Keratinocyte (primary cell): ENCODE measurements at places on chromosomes 11 and 22. TPM values are rescaled to one million over a fixed set of nuclear protein-coding genes. Genes with fewer than 3 reads are reported as not detected.

DNA sequence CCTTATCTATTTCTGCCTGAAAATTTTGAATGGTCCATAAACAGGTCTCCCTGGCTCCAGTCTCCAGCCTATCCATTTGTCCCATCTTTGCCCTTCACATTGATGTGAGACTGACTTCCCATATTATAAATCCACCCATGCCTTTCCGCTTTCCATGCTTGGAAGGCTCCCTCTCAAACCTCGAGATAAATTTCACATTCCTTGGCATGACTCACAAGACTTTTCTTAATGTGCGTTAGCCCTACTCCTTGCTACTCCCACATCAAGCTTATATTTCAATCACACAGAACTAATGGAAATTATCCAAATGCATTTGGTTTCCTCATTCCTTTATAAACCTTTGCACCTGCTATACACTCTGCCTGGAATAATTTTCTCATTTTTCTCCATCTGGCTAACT is 163.7 kb upstream of the NTM start:
- DNase-seq, result no peak

DNA sequence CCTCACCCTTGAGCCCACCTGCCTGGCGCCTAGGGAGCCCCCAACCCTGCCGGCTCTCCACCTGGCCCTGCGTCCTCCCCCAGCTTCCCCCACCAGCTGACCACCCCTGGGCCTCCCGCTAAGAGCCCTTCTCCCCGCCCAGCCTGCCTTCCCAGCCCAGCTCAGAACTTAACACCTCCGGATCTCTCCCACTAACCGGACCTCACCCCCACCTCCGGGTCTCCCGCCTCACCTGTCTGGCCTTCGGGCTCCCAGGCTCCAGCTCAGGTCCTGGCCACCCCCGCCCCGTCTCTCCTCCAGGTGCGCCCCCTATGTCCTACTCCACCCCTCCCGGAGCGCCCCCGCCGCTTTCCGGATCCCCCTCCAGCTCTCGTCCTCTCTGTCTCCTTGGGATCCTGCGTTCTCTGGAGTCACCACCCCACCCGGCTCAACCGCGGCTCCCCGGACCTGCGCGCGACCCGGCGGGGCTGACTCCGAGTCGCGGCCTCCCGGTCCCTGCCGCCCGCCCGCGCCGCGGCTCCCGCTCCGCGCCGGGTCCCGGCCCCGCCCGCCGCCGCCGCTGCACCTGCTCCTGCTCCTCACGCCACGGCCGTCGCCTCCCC is at the start of gene KCNJ11:
KCNJ11 (minus strand) TSS at position 51 of the 602 bp plus-strand sequence. CDS start 568 bp downstream, outside the sequence.
- no peak for DNase-seq

DNA sequence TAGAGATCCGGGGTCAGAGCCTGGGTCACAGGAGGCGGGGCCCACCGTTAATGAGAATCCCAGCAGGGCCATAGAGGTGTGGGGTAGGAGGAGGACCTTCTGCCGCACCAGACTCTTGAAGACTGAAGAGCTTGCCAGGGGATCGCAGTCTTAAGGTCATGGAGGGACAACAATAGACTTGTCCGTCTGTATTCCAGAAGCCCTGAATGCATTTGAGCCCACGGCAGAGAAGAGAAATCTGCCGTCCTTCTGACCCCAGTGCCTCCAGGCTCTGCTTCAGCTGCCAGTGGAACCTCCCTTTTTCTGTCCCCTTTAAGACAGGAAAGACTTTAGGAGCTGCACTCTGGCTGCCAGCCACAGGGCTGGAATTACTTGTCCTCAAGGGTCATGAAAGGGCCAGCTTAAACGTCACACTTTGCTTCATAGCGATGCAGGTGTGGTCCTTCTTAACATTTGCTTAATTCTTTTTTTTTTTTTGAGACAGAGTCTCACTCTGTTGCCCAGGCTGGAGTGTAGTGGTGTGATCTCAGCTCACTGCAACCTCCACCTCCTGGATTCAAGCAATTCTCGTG is 15.5 kb upstream of the ST3GAL4 start:
- DNase-seq, result no peak

DNA sequence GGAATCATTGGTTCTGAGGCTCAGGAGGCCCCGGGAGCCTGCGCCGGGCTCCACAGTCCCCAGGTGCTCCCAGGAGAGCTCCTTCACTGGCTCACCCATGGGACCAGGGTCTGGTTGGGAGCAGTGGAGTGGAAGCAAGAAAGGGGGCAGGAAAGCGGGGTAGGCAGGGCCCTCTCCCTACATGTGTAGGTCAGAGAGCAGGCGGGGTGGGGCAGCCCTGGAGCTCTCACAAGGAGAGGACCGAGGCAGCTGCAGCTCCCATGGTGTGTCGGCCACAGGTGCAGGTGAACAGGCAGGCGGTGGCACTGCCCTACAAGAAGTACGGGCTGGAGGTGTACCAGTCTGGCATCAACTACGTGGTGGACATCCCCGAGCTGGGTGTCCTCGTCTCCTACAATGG is 28.3 kb downstream of the MUC2 start:
- no peak for DNase-seq

DNA sequence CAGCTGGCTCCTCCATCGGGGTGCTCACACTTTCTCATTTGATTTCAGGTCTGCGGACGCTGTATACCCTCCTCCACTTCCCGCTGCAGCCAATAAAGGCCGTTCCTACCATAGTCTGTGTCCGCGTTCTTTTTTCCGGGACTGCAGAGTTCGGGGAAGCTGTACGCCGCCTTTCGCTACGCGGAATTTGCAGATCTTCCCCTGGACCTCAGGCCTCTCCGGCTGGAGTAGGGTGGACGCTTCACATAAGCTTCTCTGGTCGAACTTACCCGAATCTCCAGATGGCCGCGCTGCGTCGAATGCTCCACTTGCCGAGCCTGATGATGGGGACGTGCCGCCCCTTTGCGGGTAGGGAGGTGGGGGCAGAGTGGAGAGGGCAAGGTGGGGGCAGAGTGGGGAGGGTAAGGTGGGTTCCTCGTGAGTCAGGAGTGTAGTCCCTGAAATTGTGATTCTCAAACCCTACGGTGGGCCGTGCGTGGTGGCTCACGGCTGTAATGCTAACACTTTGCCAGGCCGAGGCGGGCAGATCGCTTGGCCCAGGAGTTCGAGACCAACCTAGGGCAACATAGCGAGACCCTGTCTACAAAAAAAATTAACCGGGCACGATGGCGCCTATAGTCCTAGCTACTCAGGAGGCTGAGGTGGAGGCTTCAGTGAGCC is 617 bp downstream of the CSKMT start:
- DNase-seq, result no peak

DNA sequence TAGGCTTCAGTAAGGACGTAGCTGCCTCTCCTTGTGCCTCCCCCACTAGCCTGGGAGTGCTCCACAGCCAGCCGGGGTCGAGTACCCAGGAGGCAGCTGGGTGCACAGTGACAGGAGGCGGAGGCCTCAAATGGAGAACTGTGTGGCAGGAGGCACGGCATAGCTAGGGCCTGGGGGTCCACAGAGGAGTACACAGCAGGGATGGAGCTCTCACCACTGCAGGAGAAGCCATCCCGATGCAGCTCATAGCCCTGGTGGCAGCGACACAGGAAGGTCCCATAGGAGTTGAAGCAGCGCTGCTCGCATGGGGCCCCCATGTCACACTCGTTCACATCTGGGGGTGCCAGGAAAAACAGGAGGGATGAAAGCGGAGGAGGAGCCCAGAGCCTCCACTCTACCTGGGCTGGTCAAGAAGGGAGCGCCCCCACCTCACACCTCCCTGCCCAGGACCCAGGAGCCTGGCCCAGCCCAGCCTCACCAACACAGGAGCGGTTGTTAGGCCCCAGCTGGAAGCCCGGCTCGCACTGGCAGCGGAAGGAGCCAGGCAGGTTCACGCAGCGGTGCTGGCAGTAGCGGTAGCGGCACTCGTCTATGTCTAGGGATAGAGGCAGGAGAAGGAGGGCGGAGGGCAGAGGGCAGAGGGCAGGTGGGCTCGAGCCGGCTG is 2.8 kb downstream of the EFEMP2 start:
- DNase-seq, result no peak

- no peak for DNase-seq
Observed at GRCh38 chr11:57513911-57514537, 1.5 kb downstream of the SLC43A1 start.

- no peak for DNase-seq
Observed at GRCh38 chr22:21568347-21569075, 997 bp downstream of the UBE2L3 start.

GRCh38 chr11:39221550-39222138 is 2237.8 kb downstream of the LRRC4C start:
- DNase-seq, result no peak

DNA sequence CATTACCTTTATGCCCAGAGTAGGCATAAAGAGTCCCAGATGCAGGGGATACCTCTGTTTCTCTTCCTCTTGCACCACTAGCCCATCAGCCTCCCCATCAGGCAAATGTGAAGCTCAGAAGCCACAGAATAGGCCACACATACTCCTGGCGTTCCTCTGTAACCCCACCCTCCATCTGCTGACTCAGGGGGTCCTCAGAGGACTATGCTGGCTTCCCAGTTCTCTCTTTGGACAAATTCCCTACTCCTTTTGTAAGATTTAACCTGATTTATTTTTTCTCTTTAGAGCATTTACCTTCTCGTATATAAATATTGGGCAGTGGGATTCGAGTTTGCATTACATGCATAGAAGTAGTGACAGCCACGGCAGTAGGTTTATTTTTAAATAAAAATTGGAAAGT is 262.3 kb upstream of the CADM1 start:
- no peak for DNase-seq

GRCh38 chr11:113506893-113507292 is 31.7 kb upstream of the DRD2 start:
- no peak for DNase-seq

GRCh38 chr11:121841487-121842191 is 274.4 kb downstream of the BLID start:
- DNase-seq, result no peak

DNA sequence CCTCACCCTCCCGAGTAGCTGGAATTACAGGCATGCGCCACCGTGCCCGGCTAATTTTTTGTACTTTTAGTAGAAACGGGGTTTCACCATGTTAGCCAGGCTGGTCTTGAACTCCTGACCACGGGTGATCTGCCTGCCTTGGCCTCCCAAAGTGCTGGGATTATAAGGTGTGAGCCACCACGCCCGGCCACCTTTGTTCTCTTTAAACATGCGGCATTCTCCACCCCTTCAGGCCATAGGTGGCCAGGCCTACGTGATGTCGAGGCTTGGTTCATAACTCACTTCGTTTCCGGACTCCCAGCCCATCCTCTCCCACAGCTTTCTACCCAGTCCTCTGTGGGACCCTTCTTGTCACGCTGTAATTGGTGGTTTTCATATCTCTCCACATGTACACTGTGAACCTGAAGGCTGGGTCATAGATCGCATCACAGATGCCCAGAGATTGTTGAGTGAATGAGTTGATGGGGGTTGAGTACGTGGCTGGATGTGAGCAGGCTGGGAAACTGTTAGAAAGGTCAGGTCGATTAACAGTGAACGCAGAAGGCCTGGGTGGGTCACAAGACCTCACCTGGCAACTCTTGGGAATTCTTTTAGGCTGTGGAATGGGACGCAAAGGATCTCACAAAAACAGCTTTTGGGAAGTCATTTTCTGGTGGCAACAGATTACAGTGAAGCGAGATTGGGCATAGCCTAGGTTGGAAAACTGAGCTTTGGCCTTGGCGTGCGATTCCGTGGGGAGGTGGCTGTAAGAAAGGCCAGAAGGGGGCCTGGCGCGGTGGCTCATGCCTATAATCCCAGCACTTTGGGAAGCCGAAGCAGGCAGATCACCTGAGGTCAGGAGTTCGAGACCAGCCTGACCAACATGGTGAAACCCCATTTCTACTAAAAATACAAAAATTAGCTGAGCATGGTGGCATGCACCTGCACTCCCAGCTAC is 44.5 kb downstream of the ST14 start:
- no peak for DNase-seq

- no peak for DNase-seq
Observed at GRCh38 chr11:134278356-134278755, 2.2 kb downstream of the GLB1L3 start.

GRCh38 chr11:14203321-14203720 is 155.7 kb downstream of the RRAS2 start:
- DNase-seq, result no peak

GRCh38 chr11:612201-612960 is 3.4 kb downstream of the IRF7 start:
- DNase-seq, result no peak

- DNase-seq, result no peak
Observed at GRCh38 chr11:58046231-58046630, 15.5 kb downstream of the OR6Q1 start.

DNA sequence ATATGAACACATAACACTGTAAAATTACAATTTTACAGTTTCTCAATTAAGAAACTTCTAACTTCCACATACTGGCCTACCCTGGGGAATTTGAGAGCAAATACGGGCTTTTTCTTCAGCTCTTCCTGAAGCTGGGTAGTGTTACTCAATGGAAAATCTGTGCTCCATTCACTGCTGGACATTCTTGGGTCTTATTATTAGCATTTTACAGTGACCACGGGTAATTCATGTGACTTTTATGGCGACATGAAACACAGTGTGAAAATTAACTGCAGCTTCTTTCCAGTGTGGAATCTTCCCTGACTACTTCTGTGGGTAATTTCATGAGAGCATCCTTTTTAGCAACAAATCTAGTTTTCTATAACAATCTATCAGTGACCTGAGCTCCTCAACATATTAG is 423.7 kb upstream of the ANO5 start:
- no peak for DNase-seq

DNA sequence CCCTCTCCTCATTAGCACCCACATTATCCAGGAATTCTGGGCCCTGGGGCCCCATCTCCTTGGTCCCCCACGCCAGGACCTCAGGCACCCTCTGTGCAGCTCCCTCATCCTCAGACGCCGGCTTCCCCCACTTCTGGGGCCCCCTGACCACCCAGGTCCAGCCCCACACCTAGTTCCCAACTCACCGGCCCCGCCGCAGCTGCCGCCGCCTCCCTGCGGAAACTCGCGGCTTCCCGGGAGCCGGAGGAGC is at the start of gene PCSK7:
PCSK7 (minus strand) TSS at position 232 of the 250 bp plus-strand sequence. CDS start 2,229 bp downstream, outside the sequence.
- no peak for DNase-seq

GRCh38 chr22:31179345-31179744 is 19.4 kb downstream of the RNF185 start:
- DNase-seq, result no peak

TUBGCP6 gene
- polyA plus RNA-seq, result 10.1 to 19.0 TPM (median 11.6 TPM) in 3 replicates

ARL14EP gene
- 13.4 to 32.6 TPM (median 24.2 TPM) in 3 replicates for polyA plus RNA-seq

LRP4 gene
- 2.3 to 5.2 TPM (median 3.4 TPM) in 3 replicates for polyA plus RNA-seq

MRGPRX4 gene
- polyA plus RNA-seq, result 0.05 to 0.18 TPM (median 0.08 TPM) in 3 replicates

FREY1 gene
- 0.25 to 0.32 TPM in 2 of 3 replicates, not detected in the other for polyA plus RNA-seq

YPEL4 gene
- 0.05 to 0.14 TPM in 2 of 3 replicates, not detected in the other for polyA plus RNA-seq

SLC29A2 gene
- polyA plus RNA-seq, result 1.3 to 2.7 TPM (median 1.7 TPM) in 3 replicates

WBP2NL gene
- 0.04 to 0.07 TPM in 2 of 3 replicates, not detected in the other for polyA plus RNA-seq

HEPN1 gene
- polyA plus RNA-seq, result not detected in 3 replicates

SLC22A9 gene
- not detected in 3 replicates for polyA plus RNA-seq

PARVA gene
- 21.1 to 47.8 TPM (median 28.9 TPM) in 3 replicates for polyA plus RNA-seq

POU2AF1 gene
- 0.21 TPM in 1 of 3 replicates, not detected in the others for polyA plus RNA-seq

TSPAN18 gene
- not detected in 3 replicates for polyA plus RNA-seq

CST6 gene
- 1.4 to 2.3 TPM (median 1.7 TPM) in 3 replicates for polyA plus RNA-seq

LIN7C gene
- polyA plus RNA-seq, result 12.1 to 27.5 TPM (median 23.0 TPM) in 3 replicates

PIK3C2A gene
- 27.9 to 44.7 TPM (median 33.2 TPM) in 3 replicates for polyA plus RNA-seq
